ENCODE measurements at places on chromosomes 4 and X.

DNA sequence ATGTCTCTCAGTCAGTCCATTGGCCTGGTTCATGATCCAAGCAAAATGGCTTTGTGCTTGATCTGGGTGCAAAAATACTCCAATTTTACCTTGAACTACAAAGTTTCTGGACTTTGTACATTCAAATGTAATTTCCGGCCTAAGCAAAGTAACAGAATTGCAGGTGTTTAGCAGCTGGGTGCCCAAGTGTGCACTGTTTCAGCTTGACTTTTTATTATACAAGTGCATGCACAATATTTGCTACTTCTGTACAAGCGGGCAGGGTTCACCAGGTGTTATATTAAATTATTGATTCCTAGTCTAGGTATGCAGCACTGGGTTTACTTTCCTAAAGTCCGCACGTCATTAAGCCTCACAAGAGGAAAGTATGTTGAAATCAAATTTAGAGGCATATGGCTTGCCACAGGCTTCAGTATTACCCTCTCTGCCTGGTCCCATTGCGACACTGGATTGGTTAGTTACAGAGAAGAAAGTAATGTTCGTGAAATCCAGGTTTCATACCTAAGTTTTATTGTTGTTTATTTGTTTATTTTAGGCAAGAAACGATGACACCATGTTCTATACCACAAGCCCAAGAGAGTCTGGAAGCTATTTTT, 376.9 kb upstream of the CTSO start:
- no peak for DNase-seq

GRCh38 chr4:38751341-38752010, 31.3 kb downstream of the TLR10 start:
- no peak for DNase-seq

GRCh38 chr4:111231281-111231680, 608.4 kb upstream of the PITX2 start:
- no peak for DNase-seq

GRCh38 chr4:169210504-169211118, 60.1 kb downstream of the SH3RF1 start:
- no peak for DNase-seq

GRCh38 chr4:185202984-185203485, 765 bp downstream of the CFAP97 start:
- DNase-seq, result peak; percentile 8

DNA sequence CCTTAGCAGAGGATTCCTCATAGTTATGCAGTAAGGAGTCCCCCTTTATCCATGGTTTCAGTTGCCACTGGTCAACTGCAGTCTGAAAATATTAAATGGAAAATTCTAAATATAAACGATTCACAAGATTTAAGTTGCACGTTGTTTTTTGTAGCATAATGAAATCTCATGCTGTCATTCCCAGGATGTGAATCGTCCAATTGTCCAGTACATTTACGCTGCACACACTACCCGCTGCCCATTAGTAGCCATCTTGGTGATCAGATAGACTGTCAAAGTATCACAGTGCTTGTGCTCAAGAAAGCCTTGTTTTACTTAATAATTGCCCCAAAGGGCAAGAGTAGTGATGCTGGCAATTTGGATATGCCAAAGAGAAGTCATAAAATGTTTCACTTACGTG, 434.8 kb downstream of the MAPK10 start:
- DNase-seq, result no peak

DNA sequence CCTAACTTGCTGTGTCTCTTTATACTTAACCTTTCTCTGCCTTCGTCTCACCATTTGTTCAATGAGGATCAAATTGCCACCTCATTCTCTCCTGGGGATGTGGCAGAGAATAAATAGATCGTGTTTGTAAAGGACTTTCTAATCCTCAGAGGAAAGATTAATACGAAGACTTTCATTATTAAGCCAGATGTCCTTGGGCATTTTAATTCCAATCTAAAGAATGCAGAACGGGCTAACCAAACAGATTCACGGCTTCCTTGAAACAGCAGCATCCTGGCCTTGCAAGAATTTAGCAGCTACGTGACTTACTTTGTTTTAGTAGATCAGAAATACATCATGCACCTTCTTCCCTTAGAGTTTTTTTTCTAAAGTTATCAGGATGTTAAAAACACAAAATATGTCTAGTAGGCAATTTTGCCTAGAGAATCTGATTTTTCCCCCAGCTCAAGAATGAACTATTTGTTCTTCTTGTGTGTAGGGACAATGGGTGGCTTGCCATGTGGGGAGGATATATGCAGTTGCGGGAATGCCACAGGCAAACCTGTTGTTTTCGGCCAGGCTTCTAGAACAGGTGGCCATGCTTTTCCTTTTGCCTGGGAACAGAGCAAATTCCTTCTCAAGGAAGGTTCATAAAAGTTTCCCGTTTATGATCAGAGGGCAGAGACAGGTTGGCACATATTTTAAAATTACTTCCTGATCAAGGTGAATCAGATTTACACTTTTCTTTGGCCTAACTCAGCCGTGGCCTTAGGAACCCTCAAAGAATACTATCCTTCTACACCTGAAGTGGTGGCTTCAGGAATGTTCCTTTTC, 3.0 kb downstream of the MID1 start:
- DNase-seq, result no peak

GRCh38 chr4:38663090-38663800, 754 bp upstream of the KLF3 start:
- DNase-seq, result peak; percentile 59

DNA sequence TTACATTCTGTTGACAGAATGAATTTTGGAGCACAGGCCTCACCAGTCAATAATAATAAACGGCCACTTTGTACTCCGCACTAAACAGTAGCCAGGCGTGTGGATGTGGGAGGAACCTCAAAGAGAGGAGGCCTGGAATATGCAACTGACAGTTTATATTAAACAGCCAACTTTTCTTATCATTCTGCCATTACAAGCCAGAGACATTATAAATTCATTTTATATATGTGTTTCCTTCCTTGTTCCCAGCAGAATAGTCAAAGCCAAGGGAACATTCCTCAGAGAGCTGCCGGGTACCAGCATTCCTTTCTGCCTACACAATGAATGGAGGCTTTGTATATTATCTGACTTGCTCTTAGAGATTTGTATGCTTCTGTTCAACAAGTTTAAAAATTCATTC, 436.5 kb upstream of the FTHL17 start:
- no peak for DNase-seq

- no peak for DNase-seq
These were observed 203.1 kb downstream of the SLC7A11 start for GRCh38 chr4:138039010-138039409.

- no peak for DNase-seq
These were observed 87.4 kb downstream of the ZXDA start for GRCh38 chrX:57822818-57823217.

- no peak for DNase-seq
These were observed 43.7 kb downstream of the NLGN4X start for GRCh38 chrX:6184900-6185515.

DNA sequence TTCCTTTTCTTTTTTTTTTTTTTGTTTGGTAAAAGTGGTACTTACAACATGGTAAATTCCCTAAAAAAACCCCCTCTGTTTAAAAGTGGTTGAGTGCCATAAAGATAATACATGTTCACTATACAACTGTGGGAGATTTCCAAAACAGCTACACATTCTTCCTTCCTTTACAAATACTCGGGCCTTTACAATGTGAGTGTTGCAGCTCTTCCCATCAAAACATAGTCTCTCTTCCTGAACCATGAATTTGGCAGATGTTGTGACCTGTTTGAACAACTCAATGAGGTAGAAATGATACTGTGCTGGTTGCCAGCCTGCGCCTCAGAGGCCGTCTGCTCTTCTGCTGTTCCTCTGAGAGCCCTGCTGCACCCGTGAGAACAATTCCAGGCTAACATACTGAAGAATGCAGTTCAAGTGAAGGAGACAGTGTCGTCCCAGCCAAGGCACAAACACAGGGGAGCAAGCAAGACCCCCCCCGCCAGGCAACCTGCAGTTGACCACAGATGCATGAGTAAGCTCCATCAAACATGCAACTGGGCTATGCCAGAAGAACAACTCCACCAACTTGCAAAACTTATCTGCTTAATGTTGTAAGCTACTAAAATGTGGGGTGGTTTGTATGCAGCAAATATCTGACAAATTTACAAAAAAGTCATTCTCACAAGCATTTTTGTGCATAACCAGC, 645.0 kb downstream of the PCDH7 start:
- DNase-seq, result no peak

DNA sequence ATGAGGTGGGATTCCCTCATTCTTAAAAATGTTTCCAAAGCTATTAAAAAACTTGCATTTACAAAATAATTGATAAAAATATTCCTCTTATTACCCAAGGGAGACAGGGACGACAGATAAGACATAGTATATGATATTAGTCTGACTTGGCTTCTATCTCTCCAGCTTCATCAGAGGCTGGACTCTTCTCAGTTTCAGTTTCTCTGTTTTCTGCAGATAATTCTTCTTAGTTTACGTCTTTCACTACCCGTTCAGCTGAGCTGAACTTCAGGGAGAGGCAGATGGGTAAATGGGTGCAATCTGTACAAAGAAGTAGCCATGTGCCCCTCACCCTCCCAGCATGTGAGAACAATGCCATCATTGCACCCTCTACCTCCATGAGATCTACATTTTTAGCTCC, 214.0 kb upstream of the SLIT2 start:
- no peak for DNase-seq

DNA sequence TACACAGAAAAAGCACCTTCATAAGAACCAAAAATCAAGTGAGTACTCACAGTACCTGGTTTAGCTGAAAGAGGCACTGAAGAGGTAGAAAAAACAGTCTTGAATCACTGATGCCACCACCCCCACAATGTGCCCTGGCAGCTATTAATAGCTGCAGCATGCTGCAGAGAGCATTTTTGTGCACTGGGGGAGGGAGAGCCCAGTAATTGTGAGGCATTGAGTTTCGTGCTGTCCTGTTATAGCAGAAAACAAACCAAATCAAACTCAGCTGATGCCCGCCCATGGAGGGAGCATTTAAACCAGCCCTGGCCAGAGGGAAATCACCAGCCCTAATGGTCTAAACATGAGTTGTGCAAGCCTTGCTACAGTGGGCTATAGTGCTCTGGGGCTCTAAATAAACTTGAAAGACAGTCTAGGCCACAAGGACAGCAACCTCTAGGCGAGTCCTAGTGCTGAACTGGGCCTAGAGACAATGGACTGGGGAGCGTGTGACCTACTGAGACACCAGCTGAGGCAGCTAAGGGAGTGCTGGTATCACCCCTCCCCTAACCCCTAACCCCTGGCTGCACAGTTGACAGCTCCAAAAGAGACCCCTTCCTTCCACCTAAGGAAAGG, 106.3 kb upstream of the TMLHE start:
- no peak for DNase-seq

GRCh38 chr4:147793569-147794313, 61.9 kb downstream of the ARHGAP10 start:
- no peak for DNase-seq

- DNase-seq, result no peak
These were observed 71.6 kb downstream of the NEK1 start for GRCh38 chr4:169540774-169541173.

DNA sequence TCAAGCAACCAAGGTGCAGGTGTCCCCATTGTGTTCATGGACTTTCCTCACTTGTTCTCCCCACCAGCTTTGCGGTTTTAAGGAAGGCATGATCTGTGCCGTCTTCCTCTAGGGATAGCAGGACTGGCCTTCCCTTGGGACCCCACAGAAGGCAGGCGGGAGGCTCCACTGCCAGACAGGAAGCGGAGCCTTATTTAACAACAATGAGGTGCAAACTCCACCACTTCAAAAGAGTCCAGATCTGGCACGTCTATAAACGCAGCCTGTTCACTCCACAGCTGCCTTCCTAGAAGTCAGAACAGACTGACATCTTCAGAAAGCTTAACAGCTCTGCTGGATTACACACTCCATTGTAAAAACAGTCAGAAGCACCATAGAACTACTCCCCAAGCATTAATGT, 1.7 kb upstream of the GPR143 start:
- no peak for DNase-seq

- DNase-seq, result no peak
These were observed 9.4 kb downstream of the NAT8L start for GRCh38 chr4:2068566-2068965.

- DNase-seq, result no peak
These were observed 525.3 kb upstream of the MAGEB2 start for GRCh38 chrX:29690061-29690460.

DNA sequence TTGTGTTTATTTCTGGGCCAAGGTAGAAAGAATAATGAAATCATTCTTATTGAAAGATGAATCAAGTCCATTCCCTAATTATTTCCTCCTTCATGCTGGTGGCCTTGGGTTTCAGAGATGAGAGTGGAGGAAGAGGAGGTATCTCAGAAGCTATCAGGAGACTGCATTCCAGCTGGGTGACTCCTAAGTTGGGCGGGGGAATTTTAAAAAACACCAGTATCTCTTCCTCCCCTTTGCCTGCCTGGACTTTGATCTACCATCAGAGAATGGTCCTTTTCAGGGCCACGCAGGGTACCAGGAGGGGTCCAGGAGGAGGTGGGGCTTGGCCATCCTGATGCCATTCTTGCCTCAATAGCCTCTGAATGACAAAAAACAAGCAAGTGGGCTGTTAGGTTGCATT, 104.4 kb downstream of the ASMT start:
- no peak for DNase-seq

GRCh38 chr4:107035819-107036583, at the start of gene DKK2:
Gene DKK2 (minus strand): TSS chr4:107036313. CDS start chr4:107035591, 722 bp downstream.
- no peak for DNase-seq

GRCh38 chr4:84232309-84233095, 266.6 kb downstream of the NKX6-1 start:
- DNase-seq, result no peak

GRCh38 chrX:56564164-56564885, 898 bp downstream of the UBQLN2 start:
- DNase-seq, result peak; percentile 60

DNA sequence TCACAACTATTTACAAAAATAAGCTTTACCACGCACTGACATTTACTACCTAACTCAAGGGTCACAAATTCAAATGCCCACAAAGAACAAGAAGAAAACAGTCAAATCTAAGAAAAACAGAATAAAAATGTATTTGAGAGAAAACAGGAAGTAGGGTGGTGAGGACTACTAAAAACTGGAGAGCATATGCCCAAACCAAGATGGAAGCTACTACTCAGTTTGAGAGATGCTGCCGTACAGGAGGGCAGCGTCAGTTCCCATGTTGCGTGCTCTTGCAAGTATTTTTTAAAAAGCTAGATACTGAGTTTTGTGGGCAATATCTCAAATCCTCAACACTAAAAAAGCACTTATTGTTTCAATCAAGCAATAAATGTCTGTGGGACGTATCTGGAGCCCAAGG, 16.2 kb downstream of the HNRNPD start:
- DNase-seq, result no peak

DNA sequence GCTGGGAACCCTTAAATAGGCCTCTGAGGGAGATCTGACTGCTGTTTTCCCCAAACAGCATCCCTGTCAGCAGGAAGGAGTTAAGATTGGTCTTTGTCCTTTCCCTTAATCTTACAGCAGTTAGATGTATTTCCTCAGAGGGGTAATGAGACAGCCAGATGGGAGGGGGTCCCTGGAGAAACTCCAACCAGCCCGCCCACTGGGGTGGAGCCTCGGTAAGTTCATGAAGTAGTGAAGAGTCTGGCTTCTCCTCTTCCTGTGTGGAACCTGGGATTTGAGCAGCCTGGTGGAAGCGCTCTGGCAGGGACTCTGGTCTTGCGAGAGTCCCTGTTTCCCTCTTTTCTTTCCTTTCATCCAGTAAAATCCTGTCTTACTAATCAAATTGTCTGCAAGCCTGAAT, 330.0 kb downstream of the TLL1 start:
- no peak for DNase-seq

All from stimulated activated CD4-positive, alpha-beta T cell treated with anti-CD3 and anti-CD28 coated beads, Interleukin-4, amount 100 ng/mL, for 24 hours (primary cell).